Activated CD8-positive, alpha-beta T cell treated with anti-CD3 and anti-CD28 coated beads for 36 hours (primary cell): ENCODE measurements at places on chromosomes 12 and 14. TPM values are rescaled to one million over a fixed set of nuclear protein-coding genes. Genes with fewer than 3 reads are reported as not detected.

Gene TAS2R50
- 0.63 TPM for total RNA-seq

Gene GDF3
- not detected for total RNA-seq

Gene SPIC
- total RNA-seq = not detected

Gene OR6C2
- not detected for total RNA-seq

Gene KCNMB4
- total RNA-seq = 1.3 TPM

Gene CCDC197
- total RNA-seq = not detected

Gene ADAM21
- total RNA-seq = 0.29 TPM

Gene KLRG1
- total RNA-seq = 6.6 TPM

Gene NPFF
- total RNA-seq = not detected

Gene KRT71
- total RNA-seq = not detected

Gene LRP1
- 1.5 TPM for total RNA-seq

Gene CAPRIN2
- 11.7 TPM for total RNA-seq

Gene ACOT6
- total RNA-seq = not detected

Gene AMN
- total RNA-seq = 1.4 TPM

Gene ACACB
- total RNA-seq = 11.2 TPM

Gene BEST3
- not detected for total RNA-seq

Gene TM7SF3
- total RNA-seq = 37.6 TPM

Gene ESPL1
- total RNA-seq = 62.1 TPM

Gene TSPAN8
- total RNA-seq = not detected

Gene NTF3
- total RNA-seq = not detected

Gene TEX52
- total RNA-seq = 0.36 TPM

Gene CELA1
- 0.29 TPM for total RNA-seq

Gene DHRS2
- 3.3 TPM for total RNA-seq

Gene NEUROD4
- not detected for total RNA-seq

Gene HCAR3
- total RNA-seq = not detected

Gene KRT72
- 0.32 TPM for total RNA-seq

Gene DRAM1
- 3.8 TPM for total RNA-seq

Gene GRIP1
- 0.61 TPM for total RNA-seq

Gene TAS2R19
- total RNA-seq = 1.4 TPM

Gene CLECL1
- 8.5 TPM for total RNA-seq

Gene ANAPC5
- 122 TPM for total RNA-seq

Gene CDH24
- total RNA-seq = 0.69 TPM

Gene CISTR
- total RNA-seq = not detected

Gene ACTN1
- total RNA-seq = 214 TPM

Gene SYNDIG1L
- not detected for total RNA-seq

Gene DBX2
- not detected for total RNA-seq

Gene CCND2
- total RNA-seq = 617 TPM

Gene DIO3
- total RNA-seq = not detected

Gene RFX4
- total RNA-seq = not detected

Gene GAS2L3
- total RNA-seq = 2.1 TPM

Gene GPR132
- 16.4 TPM for total RNA-seq
